ENCODE measurements at places on chromosomes 16 and 17.

DNA sequence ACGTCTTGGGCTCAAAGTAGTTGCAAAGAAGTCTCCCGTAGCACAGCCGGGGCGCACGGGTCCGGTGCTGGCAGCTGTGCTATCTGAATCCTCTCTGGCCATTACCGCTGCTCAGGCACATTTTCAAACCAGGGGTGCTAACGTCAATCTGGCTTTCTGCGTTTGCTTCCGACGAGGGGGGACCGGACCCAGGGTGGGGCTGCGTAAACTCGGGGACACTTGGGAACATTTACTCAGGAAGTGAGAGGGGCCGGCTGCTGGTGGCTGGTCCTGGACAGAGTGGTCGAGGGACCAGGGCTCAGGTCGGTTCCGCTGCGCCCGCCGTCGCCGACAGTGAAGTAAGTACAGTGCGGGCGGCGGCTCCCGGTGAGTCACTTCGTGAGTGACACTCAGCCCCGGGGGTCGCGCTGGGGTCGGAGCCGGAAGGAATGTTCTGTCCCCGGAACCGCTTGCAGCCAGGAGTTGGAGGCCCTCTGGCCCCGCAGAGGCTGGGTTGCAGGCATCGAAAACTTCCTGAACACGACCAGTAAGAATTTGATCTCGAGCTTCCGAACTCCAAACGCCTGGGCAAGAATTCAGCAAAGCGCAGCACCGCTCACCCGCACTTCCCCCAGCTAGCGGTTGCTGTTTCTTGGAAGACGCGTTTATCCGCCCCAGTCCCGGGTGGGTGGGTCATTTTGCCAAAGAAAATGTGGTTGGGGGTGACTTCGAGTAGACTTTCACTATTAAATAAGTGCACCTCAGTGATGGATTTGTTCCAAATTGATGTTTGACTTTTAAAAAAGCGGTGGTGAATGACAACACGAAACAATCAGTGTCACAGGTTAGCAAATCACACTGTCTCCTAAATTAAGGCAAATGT lies 1.4 kb upstream of the HS3ST3B1 start:
- peak; percentile 47 for DNase-seq

GRCh38 chr17:19410091-19410490 lies 941 bp upstream of the RNF112 start:
- no peak for DNase-seq

DNA sequence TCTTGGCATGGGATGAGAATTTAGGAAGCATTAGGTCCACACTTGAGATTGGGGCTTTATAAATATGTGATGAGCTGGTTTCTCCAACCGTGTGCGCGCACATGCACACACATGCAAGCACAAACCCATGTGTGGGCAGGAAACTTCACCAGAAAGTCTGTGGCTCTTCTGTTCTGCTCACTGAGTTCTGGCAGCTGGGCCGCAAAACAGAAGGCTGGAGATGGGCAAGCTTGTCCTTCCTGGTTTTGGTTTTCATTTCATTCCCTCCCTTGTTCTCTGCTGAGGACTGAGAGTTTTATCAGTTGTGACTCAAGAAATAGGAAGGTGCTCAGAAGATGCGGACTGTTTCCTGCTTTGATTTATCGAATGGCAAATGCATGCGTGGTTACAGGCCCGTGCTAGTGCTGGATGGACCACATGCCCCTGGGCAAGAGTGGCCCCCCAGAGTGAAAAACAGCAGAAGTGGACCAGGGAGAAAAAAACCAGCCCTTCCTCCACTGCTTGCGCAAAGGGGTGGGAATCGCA lies 14.1 kb downstream of the MAP3K14 start:
- no peak for DNase-seq

- no peak for DNase-seq
These were observed 20.5 kb upstream of the MTMR4 start for GRCh38 chr17:58534901-58535421.

- no peak for DNase-seq
These were observed 59.1 kb upstream of the CCL2 start for GRCh38 chr17:34195987-34196386.

GRCh38 chr16:77679901-77680300 lies 42.4 kb upstream of the NUDT7 start:
- DNase-seq = no peak

DNA sequence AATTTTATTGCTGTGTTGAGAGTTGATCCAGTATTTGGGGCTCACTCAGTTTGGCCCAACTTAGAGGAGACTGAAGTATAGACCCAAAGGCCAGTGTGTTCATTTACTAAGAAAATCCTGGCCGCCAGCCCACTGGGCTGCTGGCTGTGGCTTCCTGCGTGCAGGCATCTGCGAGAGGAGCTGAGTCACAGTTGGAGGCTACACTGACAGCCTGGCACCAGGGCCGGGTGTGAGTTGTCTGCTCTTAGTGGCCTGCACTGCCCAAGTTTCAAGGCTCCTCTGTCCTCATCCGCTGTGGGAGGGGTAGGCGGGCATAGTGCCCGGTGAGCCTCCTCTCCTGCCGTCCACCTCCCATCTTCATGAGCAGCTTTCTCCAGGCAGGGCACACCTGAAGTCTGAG lies 54.2 kb downstream of the PLD6 start:
- DNase-seq = no peak

GRCh38 chr17:63601439-63602371 lies 1.0 kb downstream of the TACO1 start:
- DNase-seq = no peak

GRCh38 chr17:49071106-49071505 lies 61.5 kb upstream of the B4GALNT2 start:
- DNase-seq = no peak

- DNase-seq = no peak
These were observed 81.6 kb upstream of the XYLT1 start for GRCh38 chr16:17552351-17552750.

DNA sequence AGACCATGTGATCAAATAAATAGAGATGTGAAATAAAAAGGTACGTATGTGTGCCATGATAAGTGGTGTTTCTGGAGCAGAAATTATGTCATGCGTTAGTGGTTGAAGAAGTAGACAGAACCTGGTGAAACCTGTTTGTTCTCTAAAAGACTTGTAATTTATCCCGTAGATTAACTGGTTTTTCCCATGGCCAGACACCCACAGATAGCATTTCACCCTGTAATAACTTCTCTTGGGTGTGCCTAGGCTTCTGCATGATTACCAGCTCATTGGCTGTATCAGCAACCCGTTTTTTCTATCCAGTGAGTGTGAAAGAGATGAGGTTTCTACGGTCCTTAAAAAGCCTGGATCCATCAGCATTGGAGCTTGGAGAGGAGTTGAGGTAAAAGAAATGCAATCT lies 471.3 kb downstream of the NPIPA7 start:
- DNase-seq = no peak

GRCh38 chr17:74199306-74200092 lies 4.0 kb upstream of the RPL38 start:
- peak; percentile 59 for DNase-seq

DNA sequence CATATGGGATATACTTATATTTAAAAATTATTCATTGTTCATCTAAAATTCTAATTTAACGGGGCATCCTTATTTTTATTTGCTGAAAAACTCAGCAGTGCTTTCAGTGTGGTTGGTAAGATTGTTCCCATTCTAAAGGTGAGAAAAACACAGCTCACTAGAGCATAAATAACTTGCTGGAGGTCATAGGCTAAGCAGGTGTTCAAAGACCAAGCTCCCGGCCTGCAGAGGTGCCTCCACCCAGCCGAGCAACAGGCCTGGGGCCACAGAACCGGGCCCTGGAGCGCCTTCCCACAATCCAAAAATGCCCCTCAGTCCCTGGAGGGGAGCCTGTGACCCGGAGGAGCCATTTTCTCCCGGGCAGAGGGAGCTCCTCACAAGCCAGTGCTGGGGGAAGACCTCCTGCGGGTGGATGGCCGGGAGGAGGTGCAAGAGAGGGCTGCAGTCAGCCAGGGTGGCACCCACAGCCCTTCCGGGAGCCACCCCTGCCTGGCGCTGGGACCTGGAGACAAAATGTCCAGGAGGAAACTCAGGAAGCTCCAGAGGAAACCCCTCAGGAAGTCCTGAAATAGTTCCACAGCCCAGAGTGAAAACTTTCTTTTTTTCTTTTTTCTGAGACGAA lies 14.7 kb downstream of the ABR start:
- no peak for DNase-seq

DNA sequence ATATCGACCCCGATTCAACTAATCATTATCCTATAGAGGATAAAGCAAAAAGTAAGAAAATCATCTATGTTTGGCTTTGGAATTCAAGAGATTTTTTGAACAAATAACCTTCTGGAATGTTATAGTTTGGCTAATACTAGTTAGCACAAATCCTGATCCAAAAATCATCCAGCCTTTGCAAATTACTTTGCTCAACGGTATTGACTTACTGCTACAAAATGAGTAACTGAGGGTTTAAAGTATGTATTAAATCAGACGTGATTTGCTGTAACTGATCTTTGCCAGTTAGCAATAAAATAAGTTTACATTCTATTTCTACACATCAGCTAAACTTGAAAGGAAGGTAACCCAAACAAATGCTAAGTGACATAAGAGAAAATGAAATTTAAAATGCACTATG lies 6.5 kb downstream of the MED13 start:
- no peak for DNase-seq

GRCh38 chr16:80844395-80844794 lies 40.0 kb upstream of the CDYL2 start:
- DNase-seq = no peak

DNA sequence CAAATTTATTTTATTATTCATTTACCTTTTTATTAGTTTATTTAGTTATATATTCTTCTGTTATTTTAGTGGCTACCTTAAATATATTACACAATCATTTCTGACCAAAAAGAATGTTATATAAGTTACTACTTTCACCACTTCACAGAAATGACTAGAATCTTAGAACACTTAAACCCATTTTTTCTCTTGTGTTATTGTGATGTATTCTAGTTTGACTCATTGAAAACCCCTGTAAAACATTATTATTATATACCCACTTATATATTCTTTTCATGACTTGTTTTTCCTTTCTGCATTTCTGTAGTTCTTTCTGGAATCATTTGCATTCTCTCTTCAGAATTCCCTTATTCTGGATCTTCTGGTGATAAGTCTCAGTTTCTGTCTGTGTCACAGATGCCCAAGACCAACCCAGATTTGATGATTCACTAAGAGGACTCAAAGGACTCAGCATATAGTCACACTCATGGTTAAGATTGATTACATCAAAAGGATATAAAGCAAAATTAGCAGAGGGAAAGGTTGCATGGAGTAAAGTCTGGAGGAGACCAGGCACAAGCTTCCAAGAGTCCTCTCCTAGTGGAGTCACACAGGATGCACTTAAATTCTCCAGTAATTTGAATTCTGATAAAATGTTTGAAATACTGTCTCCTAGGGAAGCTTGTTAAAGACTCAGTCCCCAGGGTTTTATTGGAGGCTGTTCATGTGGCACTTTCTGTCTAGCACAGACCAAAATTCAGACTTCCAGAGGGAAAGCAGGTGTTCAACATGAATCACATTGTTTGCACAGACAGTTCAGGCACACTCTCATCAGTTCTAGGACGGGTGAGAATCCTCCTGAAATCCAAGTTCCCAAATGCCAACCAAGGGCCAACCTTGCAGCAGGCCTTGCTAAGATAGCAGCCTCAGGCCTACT lies 7.7 kb downstream of the GINS3 start:
- no peak for DNase-seq

GRCh38 chr17:70405492-70406220 lies 236.3 kb downstream of the KCNJ2 start:
- DNase-seq = no peak

DNA sequence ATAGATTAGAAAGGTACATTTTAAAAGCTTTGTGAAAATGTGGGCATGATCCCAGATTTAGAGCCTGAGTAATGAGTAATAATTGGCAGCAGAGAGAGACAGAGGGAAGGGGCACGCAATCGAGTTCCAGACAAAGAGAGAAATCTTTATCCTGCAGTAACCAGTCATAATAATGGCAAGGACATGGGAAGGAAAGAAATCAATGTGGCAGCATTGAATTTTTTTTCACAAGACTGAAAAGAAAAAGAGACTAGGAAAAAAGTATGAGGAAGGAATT lies 790.8 kb upstream of the SOX9 start:
- no peak for DNase-seq

DNA sequence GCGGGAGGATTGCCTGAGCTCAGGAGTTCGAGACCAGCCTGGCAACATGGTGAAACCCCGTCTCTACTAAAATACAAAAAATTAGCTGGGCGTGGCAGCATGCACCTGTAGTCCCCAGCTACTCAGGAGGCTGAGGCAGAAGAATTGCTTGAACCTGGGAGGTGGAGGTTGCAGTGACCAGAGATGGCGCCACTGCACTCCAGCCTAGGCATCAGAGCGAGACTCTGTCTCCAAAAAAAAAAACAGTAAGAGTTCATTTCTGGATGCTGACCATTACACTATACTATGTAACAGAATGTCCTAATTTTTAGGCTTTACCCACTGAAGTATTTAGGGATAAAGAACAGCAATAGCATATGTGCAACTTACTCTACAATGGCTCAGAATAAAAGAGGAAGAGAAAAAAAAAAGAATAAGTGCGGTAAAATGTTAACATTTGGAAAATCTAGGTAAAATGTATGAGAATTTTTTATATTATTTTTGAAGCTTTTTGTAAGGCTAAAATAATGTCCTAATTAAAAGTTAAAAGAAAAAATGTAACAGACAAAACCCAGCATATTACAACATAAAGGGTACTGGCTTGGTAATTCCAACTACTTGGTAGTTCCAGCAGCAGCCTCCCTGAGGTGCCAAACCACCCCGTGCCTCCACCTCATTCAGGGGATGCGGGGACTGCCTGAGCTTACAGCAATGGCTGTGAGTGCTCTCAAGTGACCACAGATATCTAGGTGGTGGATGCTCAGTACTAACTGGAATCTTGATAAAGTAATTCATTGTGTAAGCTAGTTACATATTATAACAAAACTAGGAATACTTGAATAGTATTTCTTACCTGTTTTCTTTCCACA lies 10.9 kb downstream of the COPS3 start:
- DNase-seq = no peak

- DNase-seq = no peak
These were observed 16.3 kb downstream of the IRF8 start for GRCh38 chr16:85915125-85915845.

- no peak for DNase-seq
These were observed 13.2 kb downstream of the AANAT start for GRCh38 chr17:76480632-76481031.

- no peak for DNase-seq
These were observed 64.6 kb downstream of the PLCG2 start for GRCh38 chr16:81843683-81844082.

DNA sequence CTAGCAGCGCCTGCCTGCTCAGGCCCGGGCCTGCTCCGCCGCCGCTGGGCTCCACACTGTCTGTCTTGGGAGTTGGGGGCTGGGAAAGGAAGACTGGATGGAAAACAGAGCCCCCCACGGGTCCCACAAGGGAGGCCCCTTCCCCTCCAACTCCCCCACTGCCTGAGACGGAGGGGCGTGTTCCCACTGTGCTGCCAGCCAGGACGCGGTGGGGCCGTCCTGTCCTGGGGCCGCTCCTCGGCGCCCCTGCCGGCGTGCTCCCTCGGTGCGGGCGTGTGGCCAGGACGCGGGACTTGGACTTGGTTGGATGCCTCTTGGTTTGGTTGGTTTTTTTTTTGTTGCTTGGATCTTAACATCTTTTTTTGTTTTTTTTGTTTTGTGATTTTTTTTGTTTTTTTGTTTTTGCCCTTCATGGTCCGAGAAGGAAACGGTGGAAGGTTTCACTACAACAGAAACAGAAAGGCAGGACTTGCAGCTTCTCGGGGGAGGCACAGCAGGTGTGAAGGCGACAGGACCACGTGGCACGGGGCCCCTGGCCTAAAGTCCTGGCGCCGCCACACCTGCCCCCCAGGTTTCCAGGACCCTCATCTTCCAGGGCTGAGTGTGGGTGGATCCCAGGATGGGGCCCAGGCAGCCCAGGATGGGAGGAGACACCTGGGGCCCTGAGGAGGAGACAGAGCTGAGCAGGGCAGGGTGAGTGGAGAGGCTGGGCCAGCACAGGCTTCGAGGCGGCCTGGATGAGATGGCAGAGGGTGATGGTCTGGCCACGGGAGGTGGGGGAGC lies 16.0 kb downstream of the ENGASE start:
- no peak for DNase-seq
